ENCODE measurements at places on chromosomes 3 and 15. TPM values are rescaled to one million over a fixed set of nuclear protein-coding genes. Genes with fewer than 3 reads are reported as not detected.

GRCh38 chr15:31824024-31824423 is 206.3 kb upstream of the CHRNA7 start:
- DNase-seq: no peak

The ALPK3 gene
- 0.34 TPM for total RNA-seq

- no peak for DNase-seq
Observed at GRCh38 chr3:170493712-170494182, 75.1 kb downstream of the CLDN11 start.

GRCh38 chr3:14480207-14481017 is 59.7 kb downstream of the GRIP2 start:
- no peak for DNase-seq

- no peak for DNase-seq
Observed at GRCh38 chr3:158808697-158809096, 6.8 kb downstream of the MFSD1 start.

The CA12 gene
- 0.46 TPM for total RNA-seq

GRCh38 chr3:185292238-185292637 is 38.4 kb upstream of the EHHADH start:
- DNase-seq: no peak

DNA sequence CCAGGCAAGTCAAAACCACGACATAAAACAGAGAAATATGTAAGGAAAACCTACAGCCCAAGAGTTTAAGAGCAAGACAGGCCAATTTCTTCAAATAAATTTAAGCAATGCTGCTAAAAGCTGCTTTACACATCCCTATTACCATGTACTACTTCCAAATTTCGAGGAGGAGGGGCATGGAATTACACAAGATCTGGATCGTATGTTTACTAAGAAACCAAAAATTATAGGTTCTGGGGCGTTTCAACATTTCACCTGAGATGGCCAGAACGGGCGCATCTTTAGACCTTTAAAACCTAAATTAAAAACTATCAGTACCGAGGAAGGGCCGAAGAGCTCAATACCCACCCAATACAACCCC is 664 bp upstream of the NR2C2 start:
- DNase-seq: no peak

The GATA2 gene
- 0.28 TPM for total RNA-seq

- DNase-seq: no peak
Observed at GRCh38 chr3:40780291-40780924, 255.6 kb downstream of the ZNF621 start.

DNA sequence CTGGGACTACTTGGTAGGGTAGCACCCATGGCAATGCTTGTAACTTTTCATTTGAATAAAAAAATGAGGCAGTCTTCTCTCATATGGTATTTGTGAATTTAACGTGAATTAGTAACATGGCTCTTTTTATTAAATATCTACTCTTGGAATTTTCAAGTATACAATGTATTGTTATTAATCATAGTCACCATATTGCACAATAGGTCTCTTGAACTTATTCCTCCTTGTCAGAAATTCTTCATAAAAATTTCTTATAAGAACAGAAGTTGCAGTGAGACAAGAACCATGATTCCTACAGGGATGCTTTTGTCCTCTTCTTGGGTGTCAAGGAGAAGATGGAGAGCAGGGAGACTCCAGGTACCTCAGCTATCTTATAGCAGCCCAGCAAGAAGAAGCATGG is 203.8 kb upstream of the FEZF2 start:
- no peak for DNase-seq

The DAZL gene
- not detected for total RNA-seq

GRCh38 chr15:60869851-60870250 is 359.3 kb downstream of the RORA start:
- no peak for DNase-seq

DNA sequence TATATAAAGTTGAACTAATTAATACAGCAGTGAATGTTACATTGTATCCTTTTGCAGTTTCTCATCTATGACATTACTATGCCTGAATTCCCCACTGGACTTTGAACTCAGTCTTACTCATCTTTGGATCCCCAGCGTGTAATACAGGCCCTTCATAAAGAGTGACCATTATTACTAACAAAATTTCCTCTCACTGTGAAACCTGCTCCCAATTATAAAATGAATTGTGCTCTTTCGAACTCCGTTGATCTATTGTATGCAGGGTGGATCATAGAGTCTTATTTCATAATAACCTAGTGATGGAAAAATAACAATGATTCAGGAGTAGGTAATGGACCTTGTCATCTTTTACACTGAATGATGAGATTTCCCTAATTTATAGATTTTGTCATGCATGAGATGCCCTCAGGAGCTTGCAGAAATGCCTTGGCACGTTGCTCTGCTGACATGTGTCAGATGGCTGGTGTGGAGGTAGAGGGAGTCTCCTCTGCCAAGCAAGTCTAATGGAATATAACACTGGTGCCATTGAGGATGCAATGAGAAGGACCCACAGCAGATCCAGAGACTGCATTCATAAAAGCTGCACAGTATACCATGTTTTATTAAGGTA is 25.5 kb downstream of the B3GNT5 start:
- no peak for DNase-seq

GRCh38 chr15:101469520-101470288 is 19.8 kb downstream of the PCSK6 start:
- DNase-seq: no peak

The TMEM62 gene
- 16.1 TPM for total RNA-seq

Measured in activated T-helper 2 cell treated with anti-CD3 and anti-CD28 coated beads, Interferon-gamma antibody, Interleukin-2, Interleukin-4, amounts not matched to agents 10 μg/mL and 5 μg/mL and 100 μg/mL, durations not matched to agents 14 hours and 24 hours and 36 hours (primary cell).